ENCODE measurements at places on chromosomes 5 and 9.

- no peak for DNase-seq
Measured at GRCh38 chr9:98391406-98391805, 136.0 kb upstream of the TBC1D2 start.

- peak; percentile 52 for DNase-seq
Measured at GRCh38 chr5:176543428-176544182, 5.5 kb upstream of the CDHR2 start.

- DNase-seq, result peak; percentile 87
Measured at GRCh38 chr9:128007566-128008138, 26.9 kb upstream of the EEIG1 start.

DNA sequence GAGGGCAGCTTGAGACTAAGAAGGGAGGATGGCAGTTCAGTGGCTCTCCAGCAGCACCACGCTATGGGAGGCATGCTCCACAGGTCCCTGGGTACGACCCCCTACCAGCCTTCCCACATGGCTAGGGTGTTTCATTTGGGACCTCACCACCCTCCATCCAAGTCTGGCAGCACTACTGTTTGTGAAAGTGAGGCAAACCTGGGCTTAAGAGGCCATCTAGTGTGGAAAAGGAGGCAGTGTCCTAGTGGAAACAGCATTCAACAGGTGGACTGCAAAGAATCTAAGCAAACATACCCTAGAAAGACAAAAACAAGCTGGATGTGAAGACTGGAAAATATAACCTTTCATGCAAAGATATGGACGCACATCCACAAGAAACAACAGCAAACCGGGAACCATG is 4.8 kb upstream of the C5orf47 start:
- no peak for DNase-seq

DNA sequence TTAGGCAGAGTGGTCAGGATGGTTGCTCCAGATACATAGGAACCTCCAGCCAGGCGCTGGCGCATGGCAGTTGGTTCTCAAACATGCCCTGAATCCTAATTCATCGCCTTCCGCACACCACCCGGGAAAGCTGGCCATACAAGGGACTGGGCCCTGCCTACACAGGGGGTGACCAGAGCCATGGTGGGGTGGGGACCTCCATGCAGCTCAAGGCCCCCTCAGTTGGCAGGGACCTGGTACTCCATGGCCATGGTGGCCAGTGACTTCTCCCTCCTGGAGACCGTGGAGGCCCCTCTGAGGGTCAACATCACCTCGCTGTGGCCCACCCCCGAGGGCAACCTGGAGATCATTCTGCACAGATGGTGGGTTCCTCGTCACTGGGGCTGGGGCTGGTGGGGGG is 26.8 kb downstream of the PAEP start:
- no peak for DNase-seq

DNA sequence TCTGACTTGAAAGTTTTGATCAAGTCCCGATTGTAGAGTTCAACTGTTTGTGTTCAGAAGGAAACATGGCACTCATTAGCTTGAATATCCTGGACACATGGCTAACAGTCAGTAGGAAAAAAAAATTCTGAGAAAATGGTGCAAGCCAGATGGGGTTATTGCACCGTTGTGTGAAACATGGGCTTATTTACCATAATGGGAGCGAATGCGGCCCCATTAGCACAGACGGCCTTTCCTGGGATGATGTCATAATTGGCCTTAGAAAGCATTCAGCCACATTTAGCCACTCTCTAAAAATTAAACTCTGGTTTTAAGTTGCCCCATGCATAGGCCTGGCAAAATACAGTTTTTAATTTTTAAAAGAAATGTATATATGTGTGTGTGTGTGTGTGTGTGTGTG is 112.1 kb downstream of the IRX2 start:
- DNase-seq, result no peak

GRCh38 chr5:107104040-107104995 is 566.4 kb downstream of the EFNA5 start:
- no peak for DNase-seq

DNA sequence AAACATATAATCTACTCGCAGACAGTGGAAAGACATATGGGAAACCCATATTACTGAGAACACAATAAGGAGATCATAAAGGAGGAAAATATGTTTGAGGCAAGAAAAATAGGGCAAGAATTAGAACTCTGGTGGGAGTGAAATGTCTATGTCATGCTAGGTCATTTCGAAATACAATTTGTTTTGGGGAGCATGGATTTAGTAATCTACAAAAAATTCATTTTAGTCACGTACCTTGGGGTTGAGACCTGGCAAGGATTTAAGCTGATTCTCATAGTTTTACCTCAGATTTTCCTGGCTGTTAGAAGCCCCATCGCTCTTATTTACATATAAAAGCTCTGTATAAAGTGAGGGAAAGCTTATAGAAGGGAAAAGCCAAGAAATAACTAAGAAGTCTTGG is 11.5 kb upstream of the CSNK1G3 start:
- no peak for DNase-seq

- no peak for DNase-seq
Measured at GRCh38 chr5:68754536-68754935, 339.3 kb upstream of the SLC30A5 start.

- DNase-seq, result no peak
Measured at GRCh38 chr5:109454731-109455505, 45.1 kb upstream of the PJA2 start.

- no peak for DNase-seq
Measured at GRCh38 chr5:172447646-172448365, 6.5 kb downstream of the SH3PXD2B start.

DNA sequence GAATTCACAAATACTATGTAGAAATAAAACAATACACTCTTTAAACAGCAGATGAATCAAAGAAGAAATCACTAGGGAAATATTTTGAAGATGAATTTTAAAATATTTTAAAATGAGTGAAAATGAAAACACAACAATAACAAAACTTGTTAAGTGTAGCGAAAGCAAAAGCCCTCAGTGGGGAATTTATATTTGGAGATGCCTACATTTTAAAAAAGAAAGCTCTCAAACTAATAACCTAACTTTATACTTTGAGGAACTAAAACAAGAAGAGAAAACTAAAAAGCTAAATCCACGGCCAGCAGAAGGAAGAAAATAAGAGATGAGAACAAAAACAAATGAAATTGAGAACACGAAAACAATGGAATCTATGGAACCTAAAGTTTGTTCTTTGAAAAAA is 22.7 kb downstream of the SPDL1 start:
- DNase-seq, result no peak

DNA sequence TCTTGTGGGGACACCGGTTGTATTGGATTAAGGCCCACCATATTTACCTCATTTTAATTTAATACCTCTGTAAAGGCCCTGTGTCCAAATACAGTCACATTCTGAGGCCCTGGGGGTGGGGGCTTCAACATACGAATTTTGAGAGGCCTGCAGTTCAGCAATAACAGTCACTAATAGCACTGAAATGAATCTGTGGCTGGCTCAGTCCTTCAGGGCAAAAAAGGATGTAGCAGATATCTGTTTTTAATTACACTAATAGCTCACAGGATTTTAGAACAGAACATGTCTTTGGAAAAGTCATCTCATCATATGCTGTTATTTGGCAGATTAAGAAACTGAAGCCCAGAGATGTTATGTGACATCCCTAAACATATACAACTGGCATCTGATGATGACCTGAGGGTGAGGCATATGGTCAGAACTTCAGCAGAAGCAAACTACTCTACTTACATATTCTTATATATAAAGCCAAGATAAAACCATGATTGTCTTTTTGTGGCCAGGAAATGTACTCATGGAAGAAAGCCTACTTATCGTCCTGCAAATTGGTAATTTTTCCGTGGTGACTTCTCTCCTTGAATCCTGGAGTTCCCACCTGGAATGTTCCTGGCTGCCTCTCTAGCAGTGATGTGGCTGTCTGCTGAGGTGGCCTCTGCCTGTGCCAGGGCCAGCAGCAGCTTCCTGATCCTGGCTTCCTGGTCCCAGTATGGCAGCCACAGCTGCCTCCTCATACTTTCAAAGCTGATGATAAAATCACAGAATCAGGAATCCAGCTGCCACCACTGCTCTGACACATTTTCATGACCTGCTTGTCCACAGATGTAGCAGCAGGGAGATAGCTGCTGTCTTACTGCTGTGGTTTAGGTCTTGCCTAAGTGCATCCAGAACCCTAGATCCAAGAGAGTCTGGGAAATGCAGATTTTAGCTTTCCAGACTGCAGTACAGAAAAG is 72.1 kb upstream of the ANKRD55 start:
- DNase-seq, result no peak
